ENCODE measurements at places on chromosomes 3 and 15.

GRCh38 chr3:184565421-184566211 is 4.0 kb downstream of the EPHB3 start:
- DNase-seq = no peak

DNA sequence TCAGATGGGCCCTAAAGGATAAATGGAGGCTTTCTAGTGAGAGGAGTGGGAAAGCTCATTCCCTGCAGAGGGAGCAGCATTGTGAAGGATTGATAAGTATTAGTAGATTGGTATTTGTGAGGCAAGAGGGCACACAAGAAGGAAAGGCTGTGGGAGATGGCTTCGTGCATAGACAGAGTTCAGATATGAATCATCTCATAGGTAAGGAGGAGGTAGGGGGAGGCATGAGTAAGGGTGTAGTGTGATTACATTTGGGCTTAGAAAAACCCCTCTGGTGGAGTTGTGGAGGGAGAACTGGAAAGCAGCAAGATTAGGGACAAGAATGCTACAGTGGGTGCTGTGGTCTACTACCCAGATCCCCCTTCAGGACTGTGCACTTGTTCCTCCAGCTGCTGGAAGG is 29.6 kb downstream of the ONECUT1 start:
- no peak for DNase-seq

GRCh38 chr3:68996356-68996995 is 17.0 kb downstream of the EOGT start:
- DNase-seq = no peak

DNA sequence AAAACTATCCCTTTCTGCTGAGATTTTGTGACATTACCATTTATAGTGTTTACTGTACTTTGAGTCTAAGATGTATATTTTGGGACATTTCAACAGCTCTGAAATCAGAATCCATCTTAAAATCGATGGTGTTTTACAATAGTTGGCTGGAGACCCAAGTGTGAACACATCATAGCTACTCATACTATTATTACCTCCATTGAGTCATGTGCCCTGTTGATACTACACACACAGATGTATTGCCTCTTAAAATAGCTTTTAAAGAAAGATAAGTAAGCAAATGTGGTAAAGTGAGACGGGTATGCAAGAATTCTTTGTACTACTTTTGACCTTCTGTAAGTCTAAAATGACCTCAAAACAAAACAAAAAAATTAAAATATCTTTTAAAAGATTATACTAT is 6.7 kb downstream of the LMOD3 start:
- no peak for DNase-seq

DNA sequence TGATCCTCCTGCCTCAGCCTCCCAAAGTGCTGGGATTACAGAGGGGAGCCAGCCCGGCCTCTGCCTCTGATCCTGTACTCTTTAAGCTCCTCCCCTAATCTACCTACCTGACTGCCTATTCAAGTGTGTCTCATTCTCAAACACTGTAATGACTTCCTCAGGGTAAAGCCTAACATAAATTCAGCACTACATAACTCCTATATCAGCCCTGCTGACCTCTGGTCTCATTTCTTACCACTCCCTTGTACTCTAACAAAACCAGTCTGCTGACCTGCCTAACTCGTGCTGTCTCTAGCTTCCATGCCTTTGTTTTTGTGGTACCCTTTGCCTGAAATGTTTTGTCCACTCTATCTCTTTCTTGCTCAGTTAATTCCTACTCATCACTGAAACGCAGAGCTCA is 172.1 kb upstream of the IL12A start:
- DNase-seq = no peak

GRCh38 chr3:112736805-112737566 is 96.0 kb upstream of the CCDC80 start:
- DNase-seq = no peak

- DNase-seq = no peak
Measured at GRCh38 chr15:98899272-98900021, 108.1 kb downstream of the PGPEP1L start.

DNA sequence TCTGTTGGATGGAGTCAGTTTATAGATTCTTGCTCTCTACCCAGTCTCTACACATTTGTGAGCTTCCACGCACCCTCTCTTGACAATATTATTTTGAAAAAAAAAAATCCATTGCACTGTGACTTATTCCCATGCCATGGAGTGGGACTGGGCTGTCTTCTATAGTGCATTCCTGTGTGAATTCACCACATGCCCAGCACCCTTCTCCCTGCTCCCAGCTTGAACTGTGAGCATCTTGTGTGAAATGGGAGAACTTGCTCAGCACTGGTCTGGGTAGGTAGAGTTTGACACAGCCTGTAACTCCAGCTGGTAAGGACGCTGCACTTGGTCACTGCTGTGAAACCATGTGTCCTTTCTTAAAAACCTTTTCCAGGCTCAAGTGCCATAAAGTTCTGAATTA is 91.9 kb downstream of the ARNT2 start:
- DNase-seq = no peak

DNA sequence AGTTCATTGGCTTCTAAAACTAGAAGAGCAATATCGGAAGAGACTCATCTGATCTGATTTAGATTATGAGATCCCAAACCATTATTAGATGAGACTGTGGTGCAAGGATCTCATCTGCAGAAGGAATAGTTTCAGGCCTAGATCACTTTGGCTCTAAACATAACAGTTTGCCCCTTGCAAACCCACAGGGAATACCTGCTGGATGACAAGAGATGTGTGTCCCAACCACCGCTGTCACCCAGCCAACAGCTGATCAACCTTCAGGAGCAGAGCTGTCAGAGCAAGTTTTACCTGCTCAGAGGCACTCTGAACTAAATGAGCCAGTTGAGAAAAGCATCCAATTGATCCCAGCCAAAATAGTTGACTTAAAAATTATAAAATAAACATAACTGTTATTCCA is 64.0 kb upstream of the ST3GAL6 start:
- no peak for DNase-seq

DNA sequence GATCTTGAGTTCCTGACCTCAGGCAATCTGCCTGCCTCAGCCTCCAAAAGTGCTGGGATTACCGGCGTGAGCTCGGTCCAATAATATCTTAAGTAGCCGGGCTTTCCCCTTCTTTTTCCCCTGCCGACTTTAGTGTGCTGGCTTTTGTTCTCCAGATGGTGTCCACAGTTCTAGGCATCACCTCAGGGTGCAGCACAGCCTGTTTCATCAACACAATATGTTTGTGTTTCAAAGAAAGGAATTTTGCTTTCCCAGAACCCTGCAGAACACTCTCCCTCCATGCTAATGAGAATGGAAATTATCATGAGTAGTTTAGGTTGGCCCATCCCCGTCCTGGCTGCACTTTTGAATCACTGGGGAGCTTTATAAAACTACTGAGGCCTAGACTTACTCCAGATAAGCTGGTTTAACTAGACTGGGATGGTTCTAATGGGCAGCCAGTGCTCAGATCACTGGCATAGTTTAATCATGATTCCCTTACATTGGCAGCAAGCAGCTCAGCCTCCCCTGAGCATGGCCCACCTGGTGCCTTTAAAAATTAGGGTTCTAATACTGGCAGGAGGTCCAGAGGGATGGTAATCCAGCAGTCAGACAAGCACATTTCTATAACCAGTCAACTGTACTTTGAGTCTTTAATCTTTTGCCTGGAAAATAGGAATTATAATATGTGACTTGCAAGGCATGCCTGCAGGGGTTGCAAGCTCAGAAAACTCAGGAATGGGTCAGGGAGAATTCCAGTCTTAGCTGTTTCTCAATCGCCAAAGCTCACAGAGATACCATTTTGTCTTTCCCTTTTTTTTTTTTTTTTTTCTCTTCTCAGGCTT is 127.6 kb upstream of the RASGRP1 start:
- no peak for DNase-seq

Measured in activated T-cell treated with anti-CD3 and anti-CD28 coated beads, Interleukin-2, amount 50 U/mL, for 1 hour (primary cell).